Lung (tissue), 17 donors: ENCODE measurements at places on chromosomes 6 and 20. TPM values are rescaled to one million over a fixed set of nuclear protein-coding genes. Genes with fewer than 3 reads are reported as not detected.

The FKBP5 gene
- 245 TPM for polyA plus RNA-seq

DNA sequence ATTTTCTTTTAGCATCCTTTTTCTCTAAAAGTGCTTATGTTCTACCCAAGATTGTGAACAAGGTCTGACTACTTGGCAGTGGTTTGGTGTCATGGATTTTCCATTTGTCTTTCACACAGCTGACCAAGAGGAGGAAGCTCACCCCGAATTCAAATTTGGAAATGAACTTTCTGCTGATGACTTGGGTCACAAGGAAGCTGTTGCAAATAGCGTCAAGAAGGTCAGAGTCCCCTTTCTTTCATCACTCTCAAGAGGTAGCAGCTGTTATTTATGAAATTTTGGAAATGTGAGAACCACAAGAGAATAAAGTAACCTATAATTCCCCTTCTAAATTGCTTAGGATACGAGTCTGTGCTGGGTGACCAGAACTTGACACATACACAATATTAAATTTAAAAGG lies 113.0 kb upstream of the LAMP5 start:
- no peak for DNase-seq

The COL19A1 gene
- not detected for polyA plus RNA-seq

- DNase-seq, result no peak
Observed at GRCh38 chr6:150169609-150170008, 26.8 kb downstream of the PPP1R14C start.

- no peak for DNase-seq
Observed at GRCh38 chr6:13428583-13429405, 58.6 kb downstream of the GFOD1 start.

DNA sequence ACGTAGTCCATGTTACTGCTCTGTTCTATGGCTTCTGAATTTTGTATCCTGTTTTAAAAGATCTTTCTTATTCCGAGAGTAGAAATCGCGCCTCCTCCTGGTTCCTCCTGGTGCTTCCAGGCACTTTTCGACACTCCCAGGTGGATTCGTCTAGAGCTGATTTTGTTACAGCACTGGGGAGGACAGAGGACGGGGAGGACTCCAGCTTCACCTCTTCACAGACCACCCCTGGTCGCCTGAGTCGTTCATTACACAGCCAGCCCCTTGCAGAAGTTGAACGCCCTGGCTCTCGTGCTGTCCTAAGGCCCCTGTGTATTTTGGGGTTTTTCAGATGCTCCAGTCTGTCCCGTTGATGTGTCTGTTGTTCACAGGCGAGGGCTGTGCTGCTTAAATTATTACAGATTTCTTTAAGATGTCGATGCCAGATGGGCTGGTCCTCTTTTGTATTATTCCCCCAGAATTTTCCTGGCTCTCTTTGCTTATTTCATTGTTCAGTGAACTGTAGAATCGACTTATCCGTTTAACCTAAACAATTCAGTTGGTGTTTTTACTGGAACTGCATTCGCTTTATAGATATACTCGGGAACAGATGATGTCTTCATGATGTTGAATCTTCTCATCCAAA lies 30.5 kb downstream of the COL20A1 start:
- DNase-seq, result peak; percentile 11

The SLC22A1 gene
- polyA plus RNA-seq, result 0.72 TPM

The PTK6 gene
- polyA plus RNA-seq, result 4.3 TPM
